ENCODE measurements at places on chromosomes 7 and 10. TPM values are rescaled to one million over a fixed set of nuclear protein-coding genes. Genes with fewer than 3 reads are reported as not detected.

Gene UROS
- total RNA-seq: 48.4 TPM

Gene RTKN2
- total RNA-seq: under 0.01 TPM

Gene SLC13A1
- not detected for total RNA-seq

Gene EFCAB10
- total RNA-seq: not detected

Gene GDF2
- not detected for total RNA-seq

DNA sequence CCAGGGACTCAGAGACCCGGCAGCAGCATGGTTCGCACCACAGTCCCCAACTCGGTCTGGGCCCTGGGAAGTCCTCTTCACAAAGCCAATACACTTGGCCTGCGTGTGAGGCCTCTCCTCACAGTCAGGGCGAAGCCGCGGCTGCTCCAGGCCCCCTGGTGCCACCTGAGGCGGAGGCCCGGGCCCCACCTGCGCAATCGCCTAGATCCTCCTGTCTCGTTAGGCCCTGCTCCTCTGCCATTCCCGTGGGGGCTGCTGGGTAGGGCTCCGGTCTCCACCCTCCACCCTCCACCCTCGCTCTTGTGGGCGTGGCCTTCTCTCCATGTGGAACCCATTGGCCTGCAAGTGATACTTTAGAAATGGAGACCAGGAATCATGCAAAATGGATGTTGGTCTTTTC lies 553.3 kb downstream of the INHBA start:
- no peak for DNase-seq

DNA sequence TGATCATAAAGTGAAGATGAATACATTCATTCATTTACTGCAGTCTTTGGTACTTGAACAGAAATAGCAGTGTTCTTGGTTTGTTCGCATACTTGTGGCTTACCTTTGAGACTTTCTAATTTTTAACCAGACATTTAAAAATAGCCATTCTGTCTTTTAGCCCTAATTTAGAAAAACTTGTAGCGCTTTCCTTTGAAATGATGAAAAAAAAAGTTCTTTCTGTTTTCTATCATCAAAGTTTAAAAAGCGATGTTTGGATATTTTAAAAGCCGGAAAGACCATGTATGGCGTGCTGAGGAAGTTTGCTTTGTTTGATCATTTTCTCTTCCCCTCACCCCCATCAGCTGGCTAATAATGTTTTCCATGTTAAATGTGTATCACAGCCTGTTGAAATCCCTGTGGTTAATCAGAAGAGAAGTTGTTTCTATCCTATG lies 116.3 kb downstream of the CUX1 start:
- no peak for DNase-seq

- no peak for DNase-seq
These were observed 35.3 kb upstream of the PDZD8 start for GRCh38 chr10:117410557-117410956.

DNA sequence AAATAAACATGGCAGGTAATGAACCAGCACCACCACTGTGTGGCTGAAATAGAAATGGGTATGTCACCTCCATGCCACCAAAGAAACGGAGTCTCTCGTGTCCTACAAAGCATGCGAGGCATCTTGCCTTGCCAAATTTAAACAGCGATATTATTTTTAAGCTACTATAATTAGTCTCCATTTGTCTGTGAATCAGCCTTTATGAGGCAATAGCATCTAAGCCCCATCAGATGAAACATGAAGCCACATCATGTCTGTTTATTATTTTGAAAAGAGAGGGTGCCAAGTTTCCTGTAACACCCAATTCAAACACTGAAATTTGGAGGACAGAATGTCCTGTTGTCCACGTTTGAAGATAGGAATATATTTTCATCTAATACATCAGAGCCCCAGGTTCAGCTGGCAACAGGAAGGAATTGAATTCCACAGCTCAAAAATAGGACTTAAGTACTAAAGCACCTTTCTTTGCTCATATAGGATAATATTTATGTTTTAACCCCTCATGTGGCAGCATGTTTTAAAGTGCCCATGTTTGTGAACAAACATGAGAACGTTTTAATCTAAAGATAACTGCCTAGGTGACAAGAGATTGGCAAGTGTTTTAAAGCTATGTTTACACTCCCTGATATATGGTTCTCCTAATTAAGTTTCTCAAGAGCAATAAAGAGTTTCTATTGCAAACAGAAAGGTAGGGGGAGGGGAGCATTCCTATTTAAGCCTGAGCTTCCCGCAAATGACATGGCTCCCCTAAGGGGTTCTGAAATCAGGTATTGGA lies 86.8 kb downstream of the SORBS1 start:
- peak; percentile 52 for DNase-seq

GRCh38 chr7:148697256-148698006 lies 1.3 kb upstream of the CUL1 start:
- peak; percentile 81 for DNase-seq
